ENCODE measurements at places on chromosomes 5 and 9. TPM values are rescaled to one million over a fixed set of nuclear protein-coding genes. Genes with fewer than 3 reads are reported as not detected.

Gene ISCA1
- polyA plus RNA-seq: 52.4 TPM

Gene PCDHGB2
- polyA plus RNA-seq: 4.1 TPM

Gene DND1
- not detected for polyA plus RNA-seq

Gene TAF7
- 136 TPM for polyA plus RNA-seq

Gene LCN12
- polyA plus RNA-seq: 15.7 TPM

Gene TRPM3
- 12.1 TPM for polyA plus RNA-seq

Gene IL4
- not detected for polyA plus RNA-seq

Gene ABLIM3
- 1.2 TPM for polyA plus RNA-seq

Gene ZNF354C
- polyA plus RNA-seq: 17.4 TPM

Gene MPDZ
- polyA plus RNA-seq: 41.8 TPM

GRCh38 chr9:87249029-87249428, 248.6 kb upstream of the DAPK1 start:
- no peak for DNase-seq

DNA sequence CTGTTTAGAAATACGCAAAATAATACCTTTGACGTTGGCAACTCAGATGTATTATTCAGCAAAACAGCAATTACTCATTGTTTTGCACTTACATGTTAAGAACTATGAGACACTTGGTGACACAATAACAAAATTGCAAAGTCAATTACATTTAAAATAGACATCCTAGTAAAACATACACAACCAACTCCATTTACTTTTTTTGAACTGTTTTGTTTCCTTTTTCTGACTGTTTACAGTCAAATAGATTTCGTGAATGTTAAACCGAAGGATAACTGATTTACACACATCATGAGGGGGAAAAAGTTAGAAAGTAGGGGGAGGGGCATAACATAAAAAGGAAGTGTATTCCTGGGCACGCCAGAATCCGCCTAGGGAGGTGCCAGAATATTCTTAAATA, 220.1 kb downstream of the MEF2C start:
- no peak for DNase-seq

DNA sequence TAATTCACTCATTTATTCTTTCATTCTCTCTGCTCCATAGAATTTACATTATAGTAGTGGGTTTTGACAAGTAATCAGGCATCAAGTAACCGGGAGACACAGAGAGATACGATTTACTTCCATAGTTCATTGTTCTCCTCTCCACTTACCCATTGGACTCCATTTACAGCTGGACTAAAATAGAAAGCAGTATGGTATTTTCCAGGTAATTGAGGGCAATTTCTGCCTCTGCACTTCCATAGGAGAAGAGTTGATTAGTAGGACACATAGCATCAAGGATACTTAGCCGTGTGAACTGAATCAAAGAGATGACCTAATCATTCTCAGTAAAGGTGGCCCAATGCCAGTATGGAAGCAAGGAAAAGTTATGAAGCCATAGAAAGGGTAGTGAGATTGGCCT, 244.4 kb downstream of the COX7C start:
- DNase-seq: no peak

DNA sequence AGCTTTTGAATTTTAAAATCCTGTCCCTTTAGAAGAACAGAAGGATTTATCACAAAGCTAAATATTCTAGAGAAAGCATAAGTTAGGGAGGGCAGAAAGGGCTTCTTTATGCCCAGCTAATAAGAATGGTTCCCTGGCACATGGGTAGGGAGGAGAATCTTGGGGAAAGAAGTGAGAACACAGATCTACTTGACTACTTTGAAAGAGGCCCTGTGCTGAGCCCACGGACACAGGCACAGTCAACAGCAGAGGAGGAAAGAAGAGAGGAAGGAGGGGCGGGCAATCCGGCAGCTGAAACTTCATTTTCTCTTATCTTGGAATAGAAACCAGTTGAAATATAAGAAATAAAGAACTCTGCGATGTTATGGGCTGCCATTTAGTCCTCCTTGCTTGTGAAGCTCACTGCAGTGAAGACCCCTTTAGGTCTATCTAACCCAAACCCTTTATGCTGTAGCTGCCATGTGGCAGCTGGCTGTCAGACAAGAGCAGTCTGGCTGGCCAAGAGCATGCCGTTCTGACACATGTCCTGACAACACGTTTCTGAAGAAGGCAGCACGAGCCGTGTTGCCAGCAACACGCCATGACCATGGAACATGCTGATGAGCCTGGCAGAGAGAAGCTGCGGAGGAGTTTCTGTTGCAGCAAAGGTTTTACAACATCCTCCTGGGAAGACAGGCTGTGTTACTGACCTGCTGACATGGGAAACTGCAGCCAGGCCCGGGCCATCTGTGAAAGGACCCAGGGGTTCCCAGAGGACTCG, 34.2 kb downstream of the ABLIM3 start:
- no peak for DNase-seq

DNA sequence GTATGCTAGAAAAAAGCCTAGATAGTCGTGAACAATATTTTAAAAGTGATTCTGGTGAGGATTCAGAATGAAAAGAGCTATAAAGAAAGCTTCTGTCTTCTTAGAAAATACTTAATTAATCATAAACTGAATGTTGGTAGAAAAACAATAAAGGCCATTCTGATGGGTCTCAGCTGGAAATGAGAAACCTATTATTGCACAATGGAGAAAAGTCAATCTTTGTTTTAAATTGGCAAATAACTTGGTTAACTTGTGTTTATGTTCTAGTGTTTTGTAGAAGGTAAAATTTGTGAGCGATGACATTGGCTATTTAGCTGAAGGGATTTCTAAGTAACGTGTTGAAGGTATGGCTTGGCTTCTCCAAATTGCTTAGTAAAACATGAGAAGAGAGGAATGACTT, 74.1 kb upstream of the TMED7 start:
- DNase-seq: no peak

GRCh38 chr5:7397937-7398336, 2.0 kb downstream of the ADCY2 start:
- no peak for DNase-seq

DNA sequence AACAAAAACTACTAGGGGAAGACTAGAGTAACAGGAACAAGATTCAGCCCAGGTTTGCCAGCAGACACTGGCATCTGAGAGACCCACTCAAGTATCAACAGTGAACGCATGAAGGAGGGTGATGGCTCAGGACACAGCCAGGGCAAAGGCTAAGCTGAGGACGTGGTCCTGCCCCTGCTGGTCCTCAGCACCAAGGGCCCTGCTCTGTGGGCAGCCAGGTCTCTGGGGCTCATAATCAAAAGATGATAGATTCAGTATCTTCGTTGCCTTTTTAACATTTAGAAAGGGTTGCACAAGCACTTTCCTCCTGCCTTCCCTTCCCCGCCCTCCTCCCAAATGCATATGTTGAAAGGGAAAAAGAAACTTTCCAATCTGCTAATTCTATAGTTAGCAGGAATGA, 31.5 kb downstream of the MACROH2A1 start:
- no peak for DNase-seq

DNA sequence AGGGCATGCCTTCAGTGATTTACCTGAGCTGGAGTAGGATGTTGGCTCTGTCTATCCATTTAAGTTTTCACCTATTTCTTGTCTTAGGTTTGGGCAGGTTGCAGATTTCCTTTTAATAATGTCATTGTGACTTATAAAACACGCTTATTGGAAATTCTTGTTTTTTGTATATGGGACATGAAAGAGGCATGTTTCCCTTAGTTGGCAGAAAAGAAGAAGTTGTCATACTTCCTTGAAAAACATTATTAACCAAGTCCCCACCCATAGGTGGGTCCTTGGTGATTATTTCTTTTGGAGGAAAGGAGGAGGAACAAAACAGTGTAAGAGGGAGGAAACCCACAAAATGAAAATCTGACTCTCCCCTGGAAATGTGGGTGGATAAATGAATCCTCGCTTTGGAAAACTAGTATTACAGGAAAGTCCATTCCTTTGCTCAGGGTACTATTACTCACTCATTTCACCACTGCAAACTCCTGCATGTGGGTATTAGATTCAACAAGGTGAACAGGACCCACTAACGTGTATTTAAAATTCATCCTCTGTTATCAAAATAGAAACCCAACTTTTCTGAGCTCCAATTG, 9.3 kb downstream of the CER1 start:
- no peak for DNase-seq

DNA sequence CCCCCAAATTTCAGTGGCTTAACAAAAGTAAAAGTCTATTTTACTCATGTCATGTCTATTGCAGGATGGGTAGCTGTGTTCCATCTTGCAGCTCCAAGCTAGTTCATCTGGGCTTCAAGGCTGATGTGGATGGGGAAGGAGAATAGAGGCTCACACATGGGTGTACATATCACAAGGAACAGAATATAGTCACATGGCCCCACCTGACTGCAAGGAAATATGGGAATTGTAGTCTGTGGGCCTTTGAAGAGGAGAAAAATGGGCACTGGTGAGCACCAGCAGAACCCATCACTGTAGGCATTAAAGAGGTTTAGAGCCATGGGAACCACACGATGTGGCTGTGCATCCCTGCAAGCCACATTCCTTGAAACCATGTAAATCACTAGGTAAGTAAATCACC, 17.9 kb upstream of the TRIO start:
- no peak for DNase-seq

DNA sequence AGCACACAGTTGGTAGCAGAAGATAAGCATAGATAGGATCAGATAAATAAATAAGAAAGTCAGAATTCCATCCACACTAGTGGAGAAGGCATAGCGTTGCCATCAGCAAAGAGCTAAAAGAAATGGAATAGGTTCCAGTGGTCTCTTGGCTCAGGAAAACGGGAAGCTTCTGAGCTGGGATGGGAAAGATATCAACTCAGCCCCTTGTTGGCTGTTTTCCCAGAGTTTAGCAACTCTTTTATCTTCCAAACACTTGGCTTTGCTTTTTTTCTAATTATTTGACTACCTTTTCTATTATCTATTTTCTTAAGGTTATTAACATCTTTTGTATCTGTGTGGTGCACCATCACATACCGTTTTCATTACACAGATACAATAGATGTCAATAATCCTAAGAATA, 445.7 kb upstream of the TRPC7 start:
- DNase-seq: no peak

DNA sequence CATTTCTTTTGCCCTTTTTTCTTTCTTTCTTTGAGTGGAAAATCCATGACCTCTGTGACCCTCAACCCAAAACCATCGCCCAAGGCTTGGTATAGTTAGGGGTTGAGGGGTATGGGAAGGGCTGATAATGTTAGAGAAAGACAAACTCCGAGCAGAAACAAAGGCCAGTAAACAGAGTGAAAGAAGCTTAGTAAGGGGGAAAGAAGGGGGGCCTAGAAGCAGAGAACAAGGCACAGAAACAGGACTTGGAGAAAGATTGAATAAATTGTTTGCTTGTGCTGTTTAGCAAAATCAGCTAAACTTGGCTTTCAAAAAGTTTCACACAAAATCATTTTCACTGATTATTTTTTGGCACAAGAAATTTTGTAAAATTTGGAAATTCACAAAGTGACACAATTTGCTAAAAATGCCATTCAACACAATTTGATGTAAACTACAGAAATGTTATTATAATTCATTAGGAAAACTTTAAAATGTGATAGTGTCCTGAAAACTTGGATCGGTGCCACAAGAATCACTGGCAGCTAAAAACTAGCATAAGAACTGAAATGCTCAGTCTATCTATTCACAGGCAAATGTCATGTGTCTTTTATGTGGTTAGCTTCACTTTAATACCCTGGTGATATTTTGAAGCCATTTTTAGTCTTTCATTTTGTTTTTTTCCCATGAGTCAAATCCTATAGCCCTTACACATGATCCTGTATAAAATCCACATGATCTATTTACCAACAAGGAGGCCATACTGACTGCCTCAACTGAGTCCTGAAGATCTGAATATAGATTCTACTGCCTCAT, 276.4 kb downstream of the NR2F1-AS1 start:
- DNase-seq: no peak

GRCh38 chr5:35117967-35118366, 70.2 kb upstream of the AGXT2 start:
- DNase-seq: no peak

GRCh38 chr9:109036744-109037680, 23.7 kb upstream of the CTNNAL1 start:
- no peak for DNase-seq

- no peak for DNase-seq
Measured at GRCh38 chr5:26192486-26192885, 845.9 kb downstream of the CDH9 start.

- DNase-seq: no peak
Measured at GRCh38 chr5:129496864-129497595, 36.9 kb downstream of the ADAMTS19 start.

GRCh38 chr9:16571127-16571802, 299.2 kb downstream of the BNC2 start:
- no peak for DNase-seq

GRCh38 chr9:19946441-19947109, 157.7 kb upstream of the SLC24A2 start:
- DNase-seq: no peak

DNA sequence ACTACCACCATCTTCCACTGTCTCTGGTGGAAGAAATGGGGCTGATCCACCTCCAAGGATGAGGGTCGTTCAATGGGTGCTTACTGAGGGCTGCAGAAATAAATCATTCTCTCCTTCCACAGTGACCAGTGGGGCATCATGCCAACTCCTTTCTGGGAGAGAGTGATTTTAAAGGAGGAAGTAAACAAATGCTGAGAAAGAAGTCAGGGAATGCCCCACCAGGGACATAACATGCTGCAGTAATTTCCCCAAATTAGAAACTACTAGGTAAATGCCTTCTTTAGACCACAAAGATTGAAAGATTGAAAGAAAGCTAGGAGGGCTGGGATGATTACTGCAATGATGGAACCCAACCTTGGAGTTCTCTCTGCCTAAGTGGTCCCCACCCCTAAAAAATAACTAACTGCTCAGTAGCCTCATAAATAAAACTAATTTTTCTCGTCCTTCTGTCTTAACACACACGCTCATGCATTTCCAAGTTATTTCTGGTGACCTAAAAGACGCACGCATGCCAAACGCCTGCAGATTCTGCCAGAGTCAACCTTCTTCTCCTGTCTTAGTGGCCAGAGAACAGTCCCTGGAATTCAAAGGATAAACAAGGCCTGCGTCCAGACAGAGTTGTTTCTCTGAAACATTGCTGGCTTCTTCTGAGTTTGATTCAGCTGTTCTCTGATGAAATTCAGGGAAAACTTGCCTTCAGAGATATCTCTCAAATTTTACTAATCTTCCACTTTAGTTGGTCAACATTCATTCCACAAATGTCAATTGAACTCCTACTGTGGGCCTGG, 250.0 kb downstream of the NR3C1 start:
- no peak for DNase-seq

DNA sequence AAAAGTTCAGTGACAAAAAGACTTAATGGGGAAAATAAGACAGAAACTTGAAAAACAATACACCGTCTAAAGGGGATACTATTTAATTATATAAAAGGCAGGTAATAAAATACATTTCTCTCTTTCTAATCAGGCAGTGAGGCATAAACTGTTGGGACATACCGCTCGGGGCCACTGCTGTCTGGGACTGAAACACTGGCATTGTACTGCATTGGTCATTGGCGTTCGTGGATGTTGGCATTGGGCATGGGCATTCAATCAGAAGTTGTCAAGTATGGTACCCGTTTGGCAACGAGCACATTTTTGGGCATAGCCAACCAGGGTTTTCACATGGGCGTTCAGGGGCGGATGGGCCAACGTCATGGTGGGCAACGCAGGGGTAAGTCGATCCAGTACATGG, 4.7 kb downstream of the HNRNPK start:
- DNase-seq: no peak

Data from left renal cortex interstitium (tissue), 4 donors.